ENCODE measurements at places on chromosomes 2 and 18.

DNA sequence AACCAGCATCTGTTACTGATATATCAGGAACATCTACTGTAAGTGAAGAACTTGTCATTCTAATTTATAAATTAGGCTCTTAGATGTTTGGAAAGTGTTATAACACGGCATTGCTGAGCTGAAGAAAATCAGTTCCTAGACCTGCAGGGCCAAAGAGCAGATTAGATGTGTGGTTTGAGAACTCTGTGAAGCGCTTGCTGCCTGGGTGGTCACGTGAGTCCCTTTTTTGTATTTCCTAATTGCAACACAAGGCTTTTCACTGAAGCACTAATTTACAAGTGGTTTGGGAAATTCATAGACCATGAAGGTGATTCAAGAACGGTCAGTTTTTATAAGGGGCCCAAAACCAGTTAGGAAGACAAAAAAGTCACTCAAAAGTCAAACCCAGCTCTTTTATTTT lies 106.9 kb upstream of the SP3 start:
- no peak for DNase-seq

GRCh38 chr18:6437937-6438818 lies 23.5 kb upstream of the L3MBTL4 start:
- no peak for DNase-seq

DNA sequence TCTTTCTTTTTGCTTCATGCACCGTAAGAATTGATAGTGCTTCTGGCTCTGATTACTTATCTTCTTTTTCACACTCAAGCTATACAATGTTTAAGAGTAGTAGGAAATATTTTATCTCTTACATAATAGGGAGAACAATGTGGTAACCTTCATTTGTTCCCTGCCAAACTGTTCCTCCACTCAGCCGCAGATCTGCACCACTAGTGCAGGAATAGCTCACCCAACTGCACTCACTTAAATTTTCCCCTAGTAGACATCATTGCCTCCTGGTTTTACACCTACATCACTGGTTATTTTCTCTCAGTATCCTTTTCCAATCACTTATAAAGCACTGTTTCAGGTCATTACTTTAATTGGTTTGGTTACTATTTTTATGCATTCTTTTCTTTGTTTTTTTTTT lies 283.5 kb upstream of the ZNF804A start:
- no peak for DNase-seq

- DNase-seq, result no peak
Observed at GRCh38 chr2:164479460-164479859, 141.8 kb downstream of the GRB14 start.

DNA sequence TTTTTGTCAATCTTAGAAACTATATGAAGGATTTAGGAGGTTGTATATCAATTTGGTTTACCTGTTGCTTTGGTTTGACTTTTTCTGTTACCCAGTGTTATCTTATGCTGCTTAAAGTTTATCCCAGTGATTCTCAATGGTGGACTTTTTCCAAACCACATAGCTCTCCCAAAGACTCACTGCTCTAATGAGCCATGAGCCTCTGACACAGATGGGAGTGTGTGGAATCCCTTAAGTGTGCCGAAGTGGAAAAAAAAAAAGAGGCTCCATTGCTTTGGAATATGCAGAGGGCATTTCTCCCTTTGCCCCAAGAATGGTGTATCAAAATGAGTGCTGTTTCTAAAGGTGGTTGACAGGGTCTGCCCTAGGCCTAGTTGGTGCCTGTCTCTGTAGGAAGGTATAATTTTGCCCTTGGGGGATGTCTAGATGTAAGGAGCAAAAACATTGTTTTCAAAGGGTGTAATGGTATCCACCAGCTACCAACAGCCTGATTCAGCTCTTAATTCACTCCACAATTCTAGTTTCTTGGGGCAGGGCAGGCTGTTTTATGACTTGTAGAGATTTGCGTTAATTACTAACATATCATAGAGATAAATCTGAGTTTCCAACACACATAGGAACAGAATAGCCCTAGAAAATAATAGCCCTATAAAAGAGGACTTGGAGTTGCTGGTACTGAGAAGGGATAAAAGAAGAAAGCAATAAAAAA lies 64.3 kb upstream of the CYP26B1 start:
- no peak for DNase-seq
